OCI-M1 (cell line): ENCODE measurements at places on chromosomes 12 and 14.

DNA sequence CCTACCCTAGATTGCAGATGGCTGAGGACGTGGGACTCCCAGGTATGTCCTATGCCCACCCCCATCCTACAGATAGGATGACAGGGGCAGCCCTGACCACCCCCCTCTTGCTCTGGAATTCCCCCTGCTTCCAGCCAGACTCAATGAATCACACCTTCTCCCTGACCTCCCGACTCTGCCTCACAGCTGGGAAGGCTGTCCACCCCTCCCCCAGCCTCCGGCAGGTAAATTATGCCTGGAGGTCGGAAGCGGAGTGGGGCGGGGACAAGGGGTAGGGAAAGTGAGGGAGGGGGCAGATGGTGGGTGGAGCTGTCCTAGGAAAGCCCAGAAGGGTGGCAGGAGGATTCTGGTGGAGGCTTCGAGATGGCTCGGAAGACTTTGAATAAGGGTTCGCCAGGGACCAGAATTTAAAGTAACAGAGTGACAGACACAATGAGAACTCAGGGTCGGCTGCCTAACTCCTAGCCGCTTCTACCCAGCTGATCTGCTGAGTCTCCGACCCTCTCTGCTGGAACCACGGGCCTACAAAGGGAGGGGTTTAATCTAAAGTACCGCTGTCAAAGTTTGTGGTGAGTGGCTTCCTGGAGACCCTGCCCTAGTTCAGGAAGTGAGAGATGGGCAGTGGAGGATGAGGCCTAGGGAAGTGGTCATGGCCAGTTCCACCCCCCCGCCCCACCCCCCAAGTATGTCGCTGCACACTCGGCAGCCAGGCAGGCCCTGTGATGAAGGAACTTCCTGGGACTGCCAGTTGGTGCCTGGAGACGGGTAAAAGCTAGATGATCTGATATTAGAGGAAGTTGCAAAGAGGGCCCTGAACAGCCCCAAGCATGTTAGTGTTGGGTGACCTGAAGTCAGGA lies 4.2 kb downstream of the PLEKHG3 start:
- peak; percentile 75 for DNase-seq

GRCh38 chr12:47534695-47535094 lies 171.1 kb downstream of the RPAP3 start:
- DNase-seq, result peak; percentile 25

DNA sequence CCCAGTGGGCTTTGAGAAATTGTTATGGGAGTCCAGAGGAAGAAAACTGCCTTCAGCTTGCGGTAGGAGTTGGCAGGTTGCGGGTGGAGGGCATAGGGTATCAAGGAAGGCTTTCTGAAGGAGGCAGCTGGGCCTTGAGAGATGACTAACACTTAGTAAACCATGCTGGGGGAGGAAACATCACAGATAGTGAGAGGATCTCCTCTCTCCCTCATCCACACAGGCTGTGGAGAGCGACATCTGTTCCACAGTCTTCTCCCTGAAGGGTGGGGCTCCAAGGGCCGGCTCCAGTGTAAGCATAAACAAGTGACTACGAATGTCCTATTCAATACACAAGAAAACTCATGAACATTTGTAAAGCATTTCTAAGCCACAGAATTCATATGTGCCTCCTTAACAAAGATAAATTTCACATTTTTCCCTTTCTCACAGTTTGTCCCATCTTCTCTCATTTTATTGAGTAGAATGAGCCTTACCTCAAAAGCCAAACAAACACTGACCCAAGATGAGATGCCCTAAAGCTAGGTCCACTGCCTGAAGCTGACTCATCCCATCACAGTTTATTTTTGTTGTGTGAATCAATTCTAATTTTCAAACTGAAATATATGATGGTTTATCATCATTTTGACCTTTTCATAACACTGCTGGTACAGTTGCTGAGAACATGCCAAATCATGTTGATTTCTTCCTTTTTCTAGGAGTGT lies 227.9 kb downstream of the SLC25A21 start:
- DNase-seq, result no peak

GRCh38 chr12:3010214-3010930 lies 51.2 kb downstream of the TEAD4 start:
- no peak for DNase-seq

DNA sequence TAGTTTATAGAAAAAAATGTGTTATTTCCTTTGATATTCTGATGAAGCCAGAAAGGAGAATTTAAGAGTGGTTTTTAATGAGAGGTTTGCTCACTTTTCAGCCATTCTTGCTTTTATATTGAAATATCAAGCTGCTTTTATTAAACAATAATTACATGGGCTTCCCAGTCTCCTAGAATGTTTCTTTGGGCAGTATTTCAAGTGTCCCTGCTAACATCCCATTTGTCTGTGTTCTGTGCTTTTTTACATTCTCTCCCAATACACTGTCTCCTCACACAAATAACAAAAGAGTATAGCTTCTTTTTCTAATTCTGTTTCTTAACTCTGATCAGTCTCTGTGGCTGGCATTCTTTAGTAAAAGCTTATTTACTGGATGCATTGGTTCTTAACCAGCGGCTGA lies 145.4 kb downstream of the TPH2 start:
- DNase-seq, result no peak

DNA sequence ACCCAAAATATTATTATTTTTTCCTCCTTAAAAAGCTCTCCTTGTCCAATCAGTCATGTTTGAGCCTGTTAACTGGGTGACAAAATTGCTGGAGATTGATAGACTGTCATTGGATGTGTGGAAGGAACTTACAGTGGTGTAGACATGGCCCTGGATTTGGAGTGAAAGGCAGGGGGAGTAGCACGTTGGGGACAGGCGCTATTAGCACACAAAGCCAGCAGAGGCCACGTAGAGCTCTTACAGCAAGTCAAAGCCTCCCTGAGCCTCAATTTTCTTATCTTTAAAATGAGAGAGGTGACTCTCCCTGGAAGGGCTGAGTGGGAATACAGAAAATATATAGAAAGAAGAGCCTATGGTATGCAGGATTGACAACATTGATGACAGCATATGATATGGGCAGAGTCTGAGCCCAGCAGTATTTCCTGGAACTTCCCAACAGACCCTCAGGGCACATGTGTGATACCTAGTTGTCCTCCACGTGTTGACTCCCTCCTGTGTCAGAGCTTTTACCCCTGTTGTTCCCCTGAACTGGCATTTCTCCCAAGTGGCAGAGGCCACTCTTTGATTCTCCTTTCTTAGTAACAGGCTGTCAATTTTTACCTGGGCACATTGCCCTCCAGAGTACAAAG lies 504.9 kb downstream of the VRK1 start:
- no peak for DNase-seq

DNA sequence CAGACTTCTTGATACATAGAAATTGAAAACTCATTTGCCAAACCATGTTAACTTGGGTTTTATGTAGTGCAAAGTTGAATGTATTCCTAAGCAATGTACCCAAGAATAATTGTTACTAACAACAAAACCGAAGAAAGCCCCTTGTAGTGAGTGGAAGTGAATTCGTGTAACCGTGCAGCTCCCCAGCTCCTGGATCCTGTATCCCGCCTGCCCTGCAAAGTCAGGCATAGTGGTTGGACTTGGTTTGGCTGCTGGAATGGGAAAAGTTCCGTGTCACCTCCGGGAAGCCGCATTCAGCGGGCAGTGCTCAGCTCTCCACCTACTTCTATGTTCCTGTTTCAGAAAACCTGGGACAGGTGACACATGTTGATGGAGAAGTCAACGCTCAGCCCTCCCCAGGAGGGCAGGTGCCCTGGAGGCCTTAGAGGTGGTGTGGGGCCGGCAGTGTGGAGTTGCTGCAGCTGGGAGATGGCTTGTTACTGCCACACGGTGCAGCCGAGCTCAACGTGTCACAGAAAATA lies 29.2 kb upstream of the C14orf180 start:
- no peak for DNase-seq

- DNase-seq, result no peak
Measured at GRCh38 chr12:124449623-124450375, 117.6 kb downstream of the NCOR2 start.

DNA sequence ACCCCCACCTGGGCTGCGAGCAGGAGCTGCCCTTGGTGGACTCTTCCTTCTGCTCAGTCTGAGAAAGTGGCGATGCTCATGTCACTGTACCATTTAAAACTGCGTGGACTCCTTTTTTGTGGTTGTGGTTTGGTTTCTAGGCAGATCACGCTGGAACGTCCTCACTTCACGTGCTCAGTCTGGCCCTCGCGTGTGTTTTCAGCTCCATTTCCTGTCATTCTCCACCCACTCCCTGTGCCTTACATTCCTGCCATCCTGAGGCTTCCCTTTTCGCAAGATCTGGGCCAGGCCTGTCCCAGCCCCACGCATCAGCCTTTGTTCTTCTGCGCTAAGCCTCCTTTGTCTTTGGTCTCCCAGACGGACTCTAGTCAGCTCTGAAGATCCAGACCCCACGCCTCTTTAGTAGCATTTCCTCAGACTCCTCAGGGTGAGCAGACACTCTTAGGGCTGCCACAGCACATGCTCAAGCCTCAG lies 105.4 kb downstream of the FBXL14 start:
- DNase-seq, result no peak

- DNase-seq, result peak; percentile 46
Measured at GRCh38 chr14:92352158-92352985, 29.4 kb downstream of the SLC24A4 start.
